Right ventricle myocardium superior (tissue), 1 donor: ENCODE measurements at places on chromosomes 3 and 15. TPM values are rescaled to one million over a fixed set of nuclear protein-coding genes. Genes with fewer than 3 reads are reported as not detected.

The GABRG3 gene
- total RNA-seq = not detected

The CGNL1 gene
- total RNA-seq = 11.2 TPM

The GNB4 gene
- 13.6 TPM for total RNA-seq

The ISL2 gene
- total RNA-seq = not detected

The ZNF774 gene
- 2.2 TPM for total RNA-seq
